Stimulated activated CD8-positive, alpha-beta memory T cell treated with anti-CD3 and anti-CD28 coated beads, Interleukin-4, amount 100 ng/mL, for 48 hours (primary cell): ENCODE measurements at places on chromosomes 13 and 19.

- DNase-seq: no peak
Measured at GRCh38 chr19:55134736-55135135, 14.3 kb downstream of the TNNT1 start.

GRCh38 chr19:18832306-18833140 lies 764 bp downstream of the UPF1 start:
- DNase-seq: peak; percentile 54

- peak; percentile 85 for DNase-seq
Measured at GRCh38 chr19:16382775-16383543, 58.3 kb downstream of the KLF2 start.

DNA sequence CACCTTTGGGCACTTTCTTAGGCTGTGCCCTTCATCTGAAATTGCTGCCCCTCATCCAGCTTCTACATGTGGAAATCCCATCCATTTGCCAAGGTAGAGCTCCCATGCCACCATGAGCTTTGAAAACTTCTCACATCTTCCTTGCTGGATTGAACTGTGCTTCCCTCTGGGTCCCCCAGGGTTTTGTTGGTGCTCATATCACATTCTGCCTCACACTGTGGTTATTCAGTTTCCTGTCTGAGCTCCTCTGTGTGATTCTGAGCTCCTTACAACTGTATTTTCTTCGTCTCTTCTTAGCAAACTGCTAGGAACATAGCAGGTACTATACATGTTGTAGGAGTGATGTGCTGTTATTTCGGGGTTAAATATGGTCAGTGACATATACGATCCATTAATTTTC lies 74.9 kb upstream of the KL start:
- DNase-seq: no peak

DNA sequence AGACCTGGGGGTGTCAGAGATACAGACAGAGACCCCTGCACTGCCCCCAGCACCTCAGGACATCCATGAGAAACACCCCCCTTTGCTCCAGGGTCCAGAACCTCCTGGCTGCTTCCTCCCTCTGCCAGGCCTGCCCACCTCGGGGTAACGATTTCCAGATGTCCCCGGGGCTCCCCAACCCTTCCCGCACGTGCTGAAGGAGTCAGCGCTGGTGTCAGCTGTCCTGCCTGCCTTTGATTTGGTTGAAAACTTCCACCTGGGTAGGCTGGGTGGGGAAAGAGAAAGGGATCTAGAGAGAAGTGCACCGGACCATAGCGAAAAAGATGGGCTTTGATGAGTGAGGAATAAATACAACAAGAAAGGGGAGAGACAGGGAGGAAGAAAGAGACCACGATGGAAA lies 1.5 kb upstream of the CGB7 start:
- no peak for DNase-seq

- no peak for DNase-seq
Measured at GRCh38 chr19:5563008-5563431, 4.7 kb downstream of the TINCR start.

- DNase-seq: no peak
Measured at GRCh38 chr13:27643334-27644132, 21.8 kb downstream of the POLR1D start.

DNA sequence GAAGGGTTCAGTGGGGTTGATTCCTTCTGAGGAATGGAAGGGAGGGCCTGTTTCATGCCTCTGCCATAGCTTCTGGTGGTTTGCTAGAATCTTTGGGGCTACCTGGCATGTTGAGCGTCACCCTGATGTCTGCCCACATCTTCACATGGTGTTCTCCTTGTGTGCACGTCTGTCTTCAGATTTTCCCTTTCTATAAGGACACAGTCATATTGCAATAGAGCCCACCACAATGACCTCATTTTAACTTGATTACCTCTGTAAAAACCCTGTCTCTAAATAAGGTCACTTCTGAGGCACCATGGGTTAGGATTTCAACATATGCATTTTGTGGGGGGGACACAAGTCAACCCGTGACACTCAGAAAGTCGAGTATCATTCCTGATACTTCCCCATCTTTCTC lies 257.9 kb downstream of the COG6 start:
- DNase-seq: no peak

DNA sequence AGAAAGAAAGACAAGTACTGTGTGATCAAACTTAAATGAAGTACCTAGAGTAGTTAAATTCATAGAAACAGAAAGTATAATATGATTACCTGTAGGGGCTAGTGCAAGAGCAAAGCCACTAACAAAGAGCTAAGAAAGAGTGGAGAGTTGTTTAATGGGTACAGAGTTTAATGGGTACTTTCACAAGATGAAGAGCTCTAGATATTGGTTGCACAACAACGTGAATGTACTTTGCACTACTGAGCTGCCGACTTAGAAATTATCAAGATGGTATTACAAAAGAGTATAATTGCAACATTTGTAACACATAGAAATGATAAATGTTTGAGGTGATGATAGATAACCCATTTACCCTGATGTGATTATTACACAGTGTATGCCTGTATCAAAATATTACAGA lies 140.3 kb upstream of the GPC6 start:
- no peak for DNase-seq

DNA sequence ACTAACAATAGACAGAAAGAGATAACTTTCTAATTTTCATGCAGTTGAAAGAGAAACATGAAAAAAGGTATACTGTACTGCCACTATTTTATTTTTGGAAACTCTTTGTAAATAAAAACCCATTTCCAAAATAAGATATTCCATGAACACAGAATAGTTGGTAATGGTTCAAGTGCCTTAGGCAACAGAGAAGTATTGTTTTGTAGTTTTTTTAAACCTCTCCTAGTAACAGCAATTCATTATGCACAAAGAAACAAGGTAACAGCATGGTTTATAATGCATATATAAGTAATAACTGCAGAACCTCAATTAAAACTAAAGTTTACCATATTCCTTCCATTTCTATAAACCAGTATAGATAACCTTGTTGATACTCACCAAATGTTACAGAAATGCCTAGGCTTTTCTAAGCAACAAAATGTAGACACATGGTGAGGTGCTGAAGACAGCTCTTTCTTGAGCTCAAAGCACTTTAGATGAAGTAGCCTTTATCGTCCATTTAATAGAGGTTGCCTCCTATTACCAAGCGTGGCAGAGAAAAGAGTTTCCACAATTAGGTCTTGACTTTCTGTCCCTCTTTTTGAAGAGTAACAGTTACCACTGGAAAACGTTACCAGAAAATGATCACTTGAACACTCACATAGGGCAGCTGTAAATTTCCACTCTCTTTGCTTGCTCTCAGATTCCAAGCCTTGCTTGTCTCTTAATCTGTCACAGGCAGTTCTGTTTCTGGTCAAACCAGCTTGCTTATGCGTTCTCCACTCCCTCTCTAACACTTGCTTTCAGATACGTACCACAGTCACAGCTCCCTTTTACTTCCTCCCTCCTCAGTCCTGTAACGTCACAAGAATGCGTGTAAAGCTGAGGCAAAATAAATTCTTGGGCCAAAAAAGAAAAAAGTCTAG lies 42.9 kb downstream of the CAB39L start:
- DNase-seq: no peak

DNA sequence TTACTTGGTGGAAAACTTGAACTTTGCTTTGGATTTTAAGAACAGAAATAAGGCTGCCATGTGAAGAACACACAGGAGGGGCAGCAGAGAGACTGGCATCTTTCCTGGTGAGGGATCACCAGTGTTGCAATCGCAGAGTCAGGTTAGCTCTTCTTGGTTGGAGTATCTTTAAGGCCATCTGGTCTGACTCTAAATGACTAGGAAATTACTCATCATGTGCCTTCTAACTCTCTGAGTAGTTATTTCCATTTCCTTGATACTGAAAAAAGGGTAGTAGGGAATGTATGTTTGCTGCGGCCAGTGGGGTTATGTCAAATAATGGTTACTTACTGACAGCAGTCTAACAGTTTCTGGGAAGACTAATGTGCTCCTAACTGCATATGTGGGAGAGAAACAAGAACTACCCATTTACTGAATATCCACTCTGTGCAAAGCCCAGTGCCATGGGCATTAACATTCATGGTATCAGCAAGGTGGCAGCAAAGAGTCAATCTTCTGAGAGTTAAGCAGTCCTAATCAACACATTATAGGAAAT lies 122.1 kb downstream of the COG6 start:
- DNase-seq: peak; percentile 66

DNA sequence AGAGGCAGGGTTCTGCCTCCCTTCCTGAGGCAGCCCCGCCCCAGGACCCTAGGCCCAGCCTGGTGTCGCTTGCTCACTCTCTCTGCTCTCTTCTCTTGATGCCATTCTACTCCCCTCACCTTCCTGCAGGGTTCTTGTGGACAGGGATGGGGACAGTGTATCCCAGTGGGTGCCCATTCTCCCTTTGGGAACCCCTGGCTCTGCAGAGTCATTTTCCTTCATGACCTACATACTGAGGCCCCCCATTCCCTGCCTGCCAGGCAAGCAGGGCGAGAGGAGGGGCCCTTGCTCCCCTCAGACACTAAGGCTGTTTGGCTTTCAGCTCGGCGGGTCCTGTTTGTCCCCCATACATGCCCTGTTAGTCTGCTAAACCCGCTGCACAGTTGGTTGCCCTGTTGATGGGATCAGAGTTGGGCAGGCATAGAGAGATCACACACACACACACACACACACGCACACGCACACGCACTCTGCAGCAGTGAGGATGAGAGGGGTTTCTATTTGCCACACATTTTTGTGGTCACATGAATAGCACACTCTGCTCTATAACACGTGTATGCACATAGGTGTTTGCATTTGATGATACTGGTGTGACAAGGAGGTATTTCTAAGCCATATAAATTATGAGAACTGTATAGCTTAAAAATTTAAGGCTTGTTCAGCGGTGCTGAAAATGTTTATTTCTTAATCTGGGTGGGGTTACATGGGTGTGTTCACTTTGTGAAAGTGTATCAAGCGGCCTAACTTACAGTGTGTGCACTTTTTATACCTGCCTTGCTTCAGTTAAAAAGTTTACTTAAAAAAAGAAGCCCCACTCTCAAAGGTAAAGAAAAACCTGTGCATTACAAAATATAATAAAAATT lies 20.3 kb downstream of the NFIX start:
- no peak for DNase-seq

- peak; percentile 64 for DNase-seq
Measured at GRCh38 chr19:9323557-9323918, 441 bp upstream of the ZNF559 start.

GRCh38 chr13:23673867-23674605 lies 103.8 kb downstream of the TNFRSF19 start:
- no peak for DNase-seq

DNA sequence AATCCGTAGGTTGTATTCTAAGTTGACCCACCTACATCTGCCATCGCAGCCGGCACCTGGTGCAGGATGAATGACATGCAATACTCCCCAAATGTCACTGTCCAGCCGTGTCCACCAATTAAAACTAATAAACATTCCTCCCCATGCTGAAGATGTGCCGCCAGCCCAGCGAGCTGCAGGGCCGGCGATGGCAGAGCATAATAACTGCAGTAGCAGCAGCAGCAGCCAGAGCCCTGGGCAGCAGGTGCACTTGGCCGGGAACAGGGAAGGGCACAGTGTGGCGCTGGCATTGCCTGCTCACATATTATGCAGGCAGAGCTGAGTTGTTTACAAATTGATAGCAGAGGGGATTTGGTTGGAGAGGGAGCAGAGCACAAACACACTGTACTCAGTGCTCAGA lies 754.9 kb downstream of the OLFM4 start:
- DNase-seq: no peak

GRCh38 chr13:30877335-30877734 lies 28.7 kb upstream of the MEDAG start:
- DNase-seq: no peak

- peak; percentile 63 for DNase-seq
Measured at GRCh38 chr19:14149509-14149994, 13.2 kb upstream of the ASF1B start.

DNA sequence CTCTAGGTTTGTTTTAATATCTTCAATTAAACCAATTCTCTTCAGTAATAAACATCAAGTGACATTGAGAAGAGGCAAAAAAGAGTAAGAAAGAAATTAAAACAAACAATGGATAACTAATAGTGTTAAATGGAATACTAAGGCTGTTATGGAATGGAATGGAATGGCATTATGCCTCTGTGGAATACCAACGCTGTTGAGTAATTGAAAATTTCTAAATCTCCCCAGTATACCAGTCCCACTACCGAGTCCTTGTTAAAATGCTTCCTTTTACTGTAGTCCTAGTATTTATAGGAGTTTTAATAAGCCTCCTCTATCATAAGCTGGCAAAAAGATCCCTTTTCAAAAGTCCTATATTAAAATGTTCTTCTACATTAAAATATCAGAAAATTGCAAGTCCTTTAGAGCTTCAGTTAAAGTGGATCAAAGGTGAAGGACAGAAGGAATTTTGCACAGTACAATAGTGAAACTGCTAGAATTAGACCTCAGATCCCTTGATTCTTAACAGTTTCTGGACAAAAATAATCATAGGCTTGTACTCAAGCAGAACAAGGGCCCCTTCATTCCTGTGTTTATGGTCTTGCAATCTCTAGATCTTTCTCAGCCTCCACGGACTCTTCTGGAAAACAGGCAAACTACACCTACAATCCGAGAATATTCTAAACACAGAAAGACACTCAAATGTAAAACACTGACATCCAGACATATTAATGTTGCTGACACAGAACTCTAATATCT lies 128.2 kb downstream of the PCDH9 start:
- DNase-seq: no peak

DNA sequence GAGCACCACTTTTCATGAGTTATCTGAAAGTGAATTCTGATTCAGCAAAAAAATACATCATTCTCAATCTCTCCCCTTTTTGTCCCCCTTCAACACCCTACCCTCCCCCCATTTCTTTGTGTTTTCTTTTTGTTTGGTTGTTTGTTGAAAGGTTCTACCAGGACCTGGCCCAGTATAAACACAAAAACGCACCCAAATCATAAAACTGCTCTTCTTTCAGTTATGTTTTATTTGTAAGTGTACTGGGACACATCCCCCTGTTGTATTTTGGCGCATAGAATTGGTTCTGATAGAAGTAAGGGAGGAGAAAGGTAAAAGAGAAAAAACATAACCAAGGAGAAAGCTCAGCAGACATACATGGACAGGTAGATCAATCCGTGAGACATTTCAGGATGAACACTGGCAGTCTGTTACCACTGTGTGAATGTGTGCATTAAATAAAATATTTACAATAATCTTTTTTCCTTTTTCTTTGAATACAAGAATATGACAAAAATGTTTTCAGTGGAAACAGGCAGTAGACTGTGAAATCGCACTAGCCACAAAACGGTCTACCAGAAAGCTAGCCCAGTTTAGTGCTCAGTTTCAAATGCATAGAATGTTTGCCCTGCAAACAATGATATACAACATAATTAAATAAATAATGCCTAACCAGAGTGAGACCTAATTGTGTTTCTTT lies 4.2 kb downstream of the POU4F1 start:
- DNase-seq: no peak

DNA sequence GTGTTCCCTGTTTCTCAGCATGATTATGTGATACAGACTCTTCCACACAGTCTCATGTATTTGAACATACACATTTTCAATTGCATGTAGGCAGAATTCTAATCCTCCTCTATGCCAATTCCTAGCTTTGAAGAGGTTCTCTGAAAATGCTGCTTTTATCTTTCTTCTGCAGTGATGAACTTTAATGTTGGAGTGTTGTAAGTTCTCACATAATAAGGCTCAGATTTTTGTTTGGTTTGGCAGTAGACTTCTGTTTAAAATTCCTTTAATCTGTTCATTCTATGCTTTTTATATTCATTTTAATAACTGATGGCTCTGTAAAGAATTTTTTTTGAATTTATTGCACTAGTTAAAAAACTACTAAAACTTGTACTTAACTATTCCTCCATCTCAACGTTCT lies 225.8 kb downstream of the GGACT start:
- no peak for DNase-seq

- DNase-seq: no peak
Measured at GRCh38 chr19:12885749-12886650, 1.0 kb downstream of the KLF1 start.
